ENCODE measurements at places on chromosomes 7 and 10.

GRCh38 chr7:82441669-82442478, 1.7 kb downstream of the CACNA2D1 start:
- no peak for DNase-seq

GRCh38 chr7:191105-191980, 1.0 kb upstream of the FAM20C start:
- no peak for DNase-seq

- no peak for DNase-seq
These were observed 3.0 kb upstream of the SH2B2 start for GRCh38 chr7:102283477-102284189.

DNA sequence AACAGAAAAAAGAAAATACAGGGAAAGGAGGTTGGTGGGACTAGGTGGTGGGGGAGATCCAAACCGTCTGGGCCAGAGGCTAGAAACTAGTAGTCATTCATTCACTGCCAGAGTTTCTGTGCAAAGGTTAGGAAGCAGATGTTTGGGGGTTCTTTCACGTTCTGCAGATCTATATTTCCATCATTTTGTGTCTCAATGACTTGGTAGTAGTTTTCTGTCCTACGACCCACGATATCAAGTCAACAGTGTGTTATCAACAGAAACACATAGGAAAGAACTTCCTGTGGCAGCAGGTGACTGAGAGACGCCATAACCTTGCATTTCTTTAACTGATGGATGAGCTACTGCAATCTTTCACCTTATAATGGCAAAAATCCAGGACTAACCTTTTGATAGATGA, 1.8 kb downstream of the CEP55 start:
- no peak for DNase-seq

DNA sequence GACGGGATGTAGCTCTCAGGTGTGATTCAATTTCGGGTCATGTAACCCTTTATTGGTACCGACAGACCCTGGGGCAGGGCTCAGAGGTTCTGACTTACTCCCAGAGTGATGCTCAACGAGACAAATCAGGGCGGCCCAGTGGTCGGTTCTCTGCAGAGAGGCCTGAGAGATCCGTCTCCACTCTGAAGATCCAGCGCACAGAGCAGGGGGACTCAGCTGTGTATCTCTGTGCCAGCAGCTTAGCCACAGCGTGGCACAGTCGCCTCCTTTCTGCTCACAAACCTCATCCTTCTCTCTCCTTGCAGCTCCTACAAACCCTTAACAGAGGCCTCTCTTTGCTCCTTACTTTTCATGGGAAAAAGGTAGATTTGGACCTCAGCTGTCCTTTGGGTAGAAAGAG, 197.5 kb upstream of the PRSS58 start:
- no peak for DNase-seq

DNA sequence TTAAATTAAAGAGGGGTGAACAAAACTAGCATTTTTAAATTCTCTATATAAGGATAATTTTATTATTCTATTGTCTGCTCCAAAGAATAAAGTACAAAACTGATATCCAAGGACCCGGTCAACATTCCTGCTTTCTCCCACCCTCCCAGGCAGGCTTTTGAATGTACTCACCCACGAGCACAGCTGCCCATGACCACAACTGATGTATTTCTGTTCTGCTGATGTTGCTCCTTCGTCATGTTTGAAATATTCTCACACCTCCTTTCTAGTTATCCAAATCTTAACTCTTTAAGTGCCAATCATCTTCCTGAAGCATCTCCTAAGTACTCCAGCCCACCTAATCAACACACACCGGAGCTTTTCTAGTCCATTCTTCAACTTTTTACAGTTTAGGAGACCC, 46.7 kb downstream of the CALD1 start:
- DNase-seq: no peak

- DNase-seq: no peak
These were observed 371.9 kb downstream of the BMPER start for GRCh38 chr7:34277016-34277802.

DNA sequence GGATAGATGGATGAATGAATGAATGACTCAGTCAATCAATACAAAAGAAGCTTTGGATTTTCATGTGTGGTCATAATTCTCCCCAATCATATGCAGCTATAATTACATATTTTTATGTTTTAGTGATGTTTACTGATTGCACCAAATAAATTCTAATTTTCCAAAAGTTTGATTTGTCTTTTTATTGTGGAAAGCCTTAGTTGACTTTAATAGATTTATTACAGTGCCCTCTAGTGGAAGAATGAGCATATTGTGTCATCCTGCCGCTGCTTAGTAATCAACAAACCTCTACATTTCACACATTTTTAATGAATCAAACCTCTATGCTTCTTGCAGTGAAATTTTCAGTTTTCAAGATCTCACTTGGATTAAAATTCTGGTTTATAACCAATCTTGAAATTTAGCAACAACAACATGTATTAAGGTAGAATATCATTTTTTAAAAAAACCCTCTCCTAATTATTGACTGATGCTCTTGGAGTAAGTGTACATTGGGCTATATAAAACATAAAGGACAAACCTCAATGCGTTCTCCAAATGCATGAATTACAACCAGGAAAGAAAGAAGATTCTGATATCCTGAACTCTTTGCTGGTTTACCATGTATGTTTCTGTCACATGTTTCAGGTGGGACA, 55.6 kb upstream of the PNLIP start:
- no peak for DNase-seq

GRCh38 chr10:12595936-12596576, 246.7 kb downstream of the CAMK1D start:
- DNase-seq: no peak

- DNase-seq: no peak
These were observed 14.1 kb downstream of the TRPV6 start for GRCh38 chr7:142871260-142872105.

GRCh38 chr10:118738406-118738805, 16.4 kb downstream of the CACUL1 start:
- no peak for DNase-seq

- DNase-seq: no peak
These were observed 32.5 kb upstream of the TRUB1 start for GRCh38 chr10:114905450-114905849.

GRCh38 chr7:24743471-24743870, 13.8 kb downstream of the GSDME start:
- no peak for DNase-seq

DNA sequence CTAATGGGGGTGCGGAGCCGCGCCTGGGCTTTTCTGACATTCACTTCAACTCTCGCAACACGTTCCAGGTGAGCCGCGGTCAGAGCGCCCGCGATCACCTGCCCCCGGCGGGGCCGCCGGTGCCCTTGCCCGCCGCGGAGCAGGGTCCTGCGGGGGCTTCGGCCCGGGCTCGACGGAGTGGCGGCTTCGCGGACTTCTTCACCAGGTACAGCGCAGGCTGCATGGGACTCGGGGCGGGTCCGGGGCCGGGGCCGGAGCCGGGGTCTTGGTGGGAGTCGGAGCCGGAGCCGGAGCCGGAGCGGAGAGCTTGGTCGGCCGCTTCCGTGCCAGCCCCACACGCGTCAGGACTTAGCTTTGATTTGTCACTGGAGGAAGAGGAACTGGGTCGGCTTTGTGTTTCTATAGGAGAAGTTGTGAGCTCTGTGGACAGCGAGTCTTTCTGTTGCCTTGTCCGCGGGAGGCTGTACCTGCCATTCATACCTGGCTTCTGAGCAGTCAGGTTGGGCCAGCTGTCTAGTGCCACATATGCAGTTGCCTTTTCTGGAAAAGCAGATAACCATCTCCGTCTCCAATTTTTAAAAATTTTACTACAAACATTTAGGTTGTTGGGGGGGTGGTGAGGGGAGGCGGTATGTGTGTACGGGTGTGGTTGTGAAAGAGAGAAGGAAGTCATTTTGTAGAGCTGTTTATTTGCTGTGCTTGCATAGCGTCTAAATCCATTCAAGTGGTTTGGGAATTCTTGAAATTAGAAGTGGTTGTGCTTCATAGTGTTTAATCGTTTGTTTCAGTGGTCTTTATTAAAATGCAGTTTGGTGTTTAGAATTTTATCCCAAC, 1.3 kb downstream of the TBC1D12 start:
- no peak for DNase-seq

GRCh38 chr7:26153823-26154783, 2.1 kb downstream of the NFE2L3 start:
- no peak for DNase-seq

DNA sequence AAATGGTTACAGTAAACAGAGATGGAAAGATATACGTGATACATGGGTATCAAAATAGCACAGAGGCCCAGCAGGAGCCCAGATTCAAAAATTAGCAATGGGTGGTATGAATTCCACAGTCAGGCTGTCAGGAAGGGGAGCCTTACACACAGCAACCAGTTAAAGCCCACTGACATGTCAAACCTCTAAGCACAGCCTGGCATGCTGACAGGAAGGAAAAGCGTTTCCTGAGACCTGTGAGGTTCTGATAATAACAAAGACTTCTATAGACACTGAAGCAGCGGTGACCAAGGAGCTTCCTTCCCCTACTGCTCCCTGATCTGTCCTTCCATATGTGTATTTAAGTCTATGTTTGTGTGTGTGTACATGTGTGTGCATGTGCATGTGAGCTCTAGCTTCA, 89.9 kb downstream of the PHYHIPL start:
- no peak for DNase-seq

DNA sequence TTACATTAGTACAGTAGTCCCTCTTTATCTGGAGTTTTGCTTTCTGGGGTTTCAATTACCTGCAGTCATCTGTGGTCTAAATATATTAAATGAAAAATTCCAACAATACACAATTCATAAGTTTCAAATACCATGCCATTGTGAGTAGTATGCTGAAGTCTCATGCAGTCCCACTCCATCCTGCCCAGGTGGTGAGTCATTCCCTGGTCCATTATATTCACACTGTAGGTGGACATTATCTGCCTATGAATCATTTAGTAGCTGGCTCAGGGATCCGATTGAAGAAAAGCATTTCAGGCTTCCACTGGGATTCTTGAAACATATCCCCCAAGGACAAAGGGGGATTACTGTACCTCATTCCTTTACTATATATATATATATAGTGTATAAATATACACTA, 298.2 kb upstream of the GALNT17 start:
- no peak for DNase-seq

DNA sequence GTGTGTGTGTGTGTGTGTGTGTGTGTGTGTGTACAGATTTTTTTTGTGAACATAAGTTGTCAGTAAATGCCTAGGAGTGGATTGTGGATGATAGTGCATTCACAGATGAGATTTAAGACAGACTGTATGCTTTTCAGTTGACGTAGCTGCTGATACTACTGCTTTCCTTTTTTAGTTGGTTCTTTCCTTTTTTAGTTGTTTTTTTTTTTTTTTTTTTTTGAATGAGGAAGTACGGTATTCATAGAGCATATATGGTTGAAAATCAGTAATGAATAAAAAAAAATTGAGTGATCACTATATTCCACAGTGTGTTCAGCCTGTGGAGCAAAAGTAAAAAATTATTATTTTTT, 80.5 kb downstream of the RBM33 start:
- DNase-seq: no peak

DNA sequence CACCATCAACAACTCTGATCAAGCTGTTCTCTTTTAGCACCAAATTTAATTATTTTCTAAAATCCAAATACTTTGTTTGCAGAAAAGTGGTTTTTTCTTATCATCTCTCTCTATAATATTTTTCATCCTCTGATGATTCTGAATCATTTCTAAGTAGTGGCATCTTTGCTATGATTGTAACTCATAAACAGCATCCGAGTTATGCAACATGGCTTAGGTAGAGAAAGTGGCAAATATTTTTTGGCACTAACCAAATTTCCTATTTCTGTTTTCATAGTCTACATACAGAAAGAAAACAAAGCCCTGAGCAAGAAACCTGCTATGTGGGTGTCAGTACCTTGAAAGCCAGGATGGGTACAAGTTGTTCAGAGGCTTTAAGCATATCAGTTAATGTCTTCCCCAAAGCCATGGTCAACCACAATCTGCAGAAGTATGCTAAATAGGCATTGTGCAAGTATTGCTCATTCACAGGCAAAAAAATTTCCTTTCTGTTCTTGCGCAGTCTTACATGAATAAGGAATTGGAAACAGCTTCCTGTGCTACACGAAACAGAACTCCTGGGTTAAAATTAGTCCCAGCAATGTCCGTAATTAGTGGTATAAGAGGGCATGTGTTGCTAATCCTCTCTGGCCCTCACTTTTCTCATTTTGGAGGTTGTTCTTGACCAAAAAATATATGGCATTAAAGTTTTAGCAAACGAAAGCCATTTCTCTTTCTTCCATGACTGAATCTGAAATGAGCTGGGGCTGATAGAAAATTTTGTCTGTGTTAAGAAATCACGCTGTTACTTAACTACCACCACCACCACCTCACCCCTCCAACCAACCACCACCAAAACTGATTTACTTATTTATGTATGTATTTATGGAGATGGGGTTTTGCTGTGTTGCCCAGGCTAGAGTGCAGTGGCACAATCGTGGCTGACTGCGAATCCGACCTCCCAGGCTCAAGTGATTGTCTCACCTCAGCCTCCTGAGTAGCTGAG, 325.6 kb upstream of the MAGI2 start:
- DNase-seq: no peak

DNA sequence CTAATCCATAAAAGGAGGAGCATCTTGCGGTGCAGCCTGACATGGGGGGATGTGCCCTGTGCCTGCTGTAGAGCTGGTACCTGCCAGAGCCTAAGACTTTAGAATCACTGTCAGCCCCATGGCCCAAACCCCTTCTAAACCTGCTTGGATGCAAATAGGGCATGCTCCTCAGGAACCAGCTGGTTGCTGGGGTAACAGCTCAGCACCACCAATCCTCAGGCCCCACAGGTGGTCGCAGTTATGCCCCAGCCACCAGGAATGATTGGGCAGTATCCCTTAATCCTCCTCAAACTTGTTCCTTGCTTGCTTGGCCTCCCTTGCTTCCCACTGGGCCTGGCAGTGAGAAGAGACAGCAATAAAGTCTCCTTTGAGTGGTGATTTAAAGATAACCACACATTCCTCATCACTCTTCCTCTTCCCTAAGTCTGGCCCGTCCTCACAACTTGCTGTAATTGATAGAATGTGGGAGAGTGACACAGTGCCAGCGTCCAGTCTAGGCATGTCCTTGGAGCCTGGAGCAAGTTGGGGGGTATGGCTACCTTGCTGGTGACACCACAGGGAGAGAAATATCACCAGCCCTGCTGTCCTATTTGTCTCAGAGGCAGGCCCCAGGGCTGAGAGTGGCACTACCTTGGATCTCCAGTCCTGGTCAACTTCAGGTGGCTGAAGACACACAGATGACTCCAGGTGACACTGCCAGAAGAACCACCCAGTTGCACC, 43.0 kb downstream of the VSTM4 start:
- DNase-seq: no peak

DNA sequence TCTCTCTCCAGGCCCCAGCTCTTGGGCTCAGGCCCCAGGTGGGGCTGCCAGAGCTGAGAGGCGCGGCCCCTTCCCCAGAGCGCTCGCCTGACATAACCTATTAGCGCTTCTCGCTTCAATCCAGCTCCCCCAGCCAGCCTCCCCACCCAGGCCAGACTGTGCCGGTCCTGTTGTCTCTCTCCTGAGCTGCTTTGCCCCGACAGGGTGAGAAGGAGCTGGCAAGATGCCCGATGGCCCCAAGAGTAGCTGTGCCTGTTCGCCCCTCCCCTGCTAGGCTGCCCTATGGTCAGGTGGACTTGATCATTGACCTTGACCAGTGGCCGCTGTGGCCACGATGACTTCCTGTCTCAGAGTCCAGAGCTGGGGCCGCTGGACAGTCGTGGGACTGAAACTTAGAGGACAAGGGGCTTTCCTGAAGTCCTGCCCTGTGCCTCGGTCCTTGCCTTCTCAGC, 9.1 kb downstream of the TMEM270 start:
- no peak for DNase-seq

Measured in stimulated activated CD8-positive, alpha-beta memory T cell treated with anti-CD3 and anti-CD28 coated beads, Interleukin-4, amount 100 ng/mL, for 1 hour (primary cell).